Left forelimb (tissue), 1 donor: ENCODE measurements at places on chromosomes 7 and 10.

DNA sequence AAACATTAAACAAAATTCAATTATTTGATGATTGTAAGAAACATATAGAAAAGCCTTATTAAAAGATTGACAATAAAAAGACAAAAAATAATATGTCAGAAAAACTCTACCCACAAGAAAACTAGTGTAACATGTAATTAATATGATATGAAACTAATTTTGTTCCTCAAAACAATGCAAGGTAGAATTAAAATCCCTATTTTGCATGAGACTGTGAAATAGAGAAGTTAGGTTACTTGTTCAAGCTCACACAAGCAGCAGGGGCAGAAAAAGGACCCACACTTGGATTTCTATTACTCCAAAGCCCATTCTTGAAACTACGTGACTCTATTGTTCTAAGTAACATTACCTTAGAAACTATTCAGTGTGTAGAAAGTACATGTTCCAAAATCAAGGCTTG is 96.4 kb downstream of the KCNMA1 start:
- no peak for DNase-seq

- no peak for DNase-seq
Observed at GRCh38 chr10:69107176-69107490, 16.8 kb upstream of the VPS26A start.

GRCh38 chr10:23439452-23439960 is 631 bp downstream of the OTUD1 start:
- DNase-seq, result no peak

DNA sequence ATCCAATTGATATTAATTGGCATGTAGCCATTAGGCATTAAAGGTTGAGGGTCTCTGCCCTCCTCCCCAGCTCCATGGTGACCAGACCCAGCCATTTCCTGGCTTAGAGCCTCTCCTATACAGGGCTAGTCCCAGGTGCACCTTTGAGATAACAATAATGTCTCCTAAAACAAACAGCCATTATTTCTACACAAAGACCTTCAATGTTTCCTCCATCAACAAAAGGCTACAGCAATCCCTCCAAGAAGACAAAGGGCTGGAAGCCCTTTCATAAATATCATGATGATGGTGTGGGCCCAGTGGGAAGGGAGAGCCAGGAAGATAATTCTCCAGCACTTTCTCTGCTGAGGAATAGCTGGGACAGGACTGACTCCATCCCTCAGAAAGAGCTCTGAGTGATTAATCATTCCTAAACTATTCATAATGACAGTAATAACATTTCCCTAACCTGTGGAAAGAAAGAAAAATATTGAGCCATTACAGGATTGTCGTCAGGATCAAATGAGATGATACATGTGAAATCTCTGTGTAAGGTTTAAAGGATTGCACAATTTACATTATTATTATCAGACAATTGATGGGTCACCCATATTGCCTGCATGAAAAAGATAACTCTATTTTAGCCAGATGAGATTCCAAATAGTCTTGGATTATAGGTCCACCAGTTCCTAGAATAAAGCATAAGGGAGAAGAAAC is 10.2 kb downstream of the PKD2L1 start:
- no peak for DNase-seq

GRCh38 chr7:27193335-27194001 is 6.4 kb downstream of the HOXA13 start:
- peak; percentile 68 for DNase-seq

DNA sequence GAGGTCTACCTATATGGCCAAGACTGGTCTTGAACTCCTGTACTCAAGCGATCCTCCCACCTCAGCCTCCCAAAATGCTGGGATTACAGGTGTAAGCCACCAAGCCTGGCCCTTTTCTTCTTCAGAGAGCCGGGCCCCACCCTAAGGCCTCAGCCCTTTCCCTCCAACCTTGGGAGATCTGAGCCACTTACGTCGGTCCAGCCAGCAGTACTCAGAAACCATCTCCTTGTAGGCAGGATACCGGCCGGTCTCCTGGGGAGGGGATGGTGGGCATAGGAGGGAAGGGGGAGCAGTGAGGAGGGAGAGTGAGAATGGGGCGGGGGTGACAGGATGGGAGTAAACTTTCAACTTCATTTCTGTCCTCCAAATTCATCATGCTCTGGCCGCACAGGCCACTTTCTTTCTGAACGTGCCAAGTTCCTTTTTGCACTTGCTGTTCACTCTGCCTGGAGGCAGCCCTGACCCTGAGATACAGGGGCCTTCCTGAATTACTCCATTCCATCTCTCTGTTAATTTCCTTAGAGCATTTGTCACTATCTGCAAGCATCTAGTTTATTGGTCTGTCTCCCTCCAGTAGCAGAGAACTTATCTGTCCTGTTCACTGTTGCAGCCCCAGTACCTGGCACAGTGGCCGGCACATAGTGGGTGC is 10.4 kb downstream of the PDZD7 start:
- no peak for DNase-seq
